ENCODE measurements at places on chromosomes 12 and 14.
A peak's percentile ranks its signal among the peaks of the same experiment; 100 is the strongest.

DNA sequence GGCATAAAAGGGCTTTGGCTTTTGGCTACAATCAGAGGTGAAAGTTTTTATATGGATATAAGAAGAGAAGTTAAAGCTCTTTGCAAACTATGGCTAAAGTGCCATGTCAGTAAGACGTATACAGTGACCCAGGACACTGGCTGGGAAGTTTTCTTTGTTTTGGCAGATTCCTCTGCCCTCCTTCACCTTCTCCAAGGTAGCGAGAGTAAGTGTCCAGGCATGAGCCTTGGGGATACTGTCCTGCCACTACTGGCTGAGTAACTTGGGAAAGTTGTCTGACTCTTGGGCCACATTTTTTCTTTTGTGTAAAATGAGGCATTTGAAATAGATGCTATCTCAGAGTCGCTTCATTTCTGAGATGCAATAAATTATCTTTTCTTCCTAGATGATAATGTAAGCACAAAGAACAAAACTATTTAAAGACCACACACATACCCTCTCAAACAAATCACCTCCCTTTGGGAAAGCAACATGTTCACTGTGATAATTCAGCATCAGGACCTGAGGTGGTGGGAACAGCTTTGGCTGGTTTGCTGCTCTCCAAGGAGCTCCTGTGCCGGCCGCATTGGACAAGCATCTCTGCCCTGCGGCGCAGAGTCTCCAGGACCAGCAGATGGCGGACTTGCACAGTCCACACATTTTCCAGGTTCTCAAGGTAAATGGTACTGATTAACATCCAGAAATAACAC, 106.3 kb downstream of the PTCSC3 start:
- peak; percentile 63 for DNase-seq

DNA sequence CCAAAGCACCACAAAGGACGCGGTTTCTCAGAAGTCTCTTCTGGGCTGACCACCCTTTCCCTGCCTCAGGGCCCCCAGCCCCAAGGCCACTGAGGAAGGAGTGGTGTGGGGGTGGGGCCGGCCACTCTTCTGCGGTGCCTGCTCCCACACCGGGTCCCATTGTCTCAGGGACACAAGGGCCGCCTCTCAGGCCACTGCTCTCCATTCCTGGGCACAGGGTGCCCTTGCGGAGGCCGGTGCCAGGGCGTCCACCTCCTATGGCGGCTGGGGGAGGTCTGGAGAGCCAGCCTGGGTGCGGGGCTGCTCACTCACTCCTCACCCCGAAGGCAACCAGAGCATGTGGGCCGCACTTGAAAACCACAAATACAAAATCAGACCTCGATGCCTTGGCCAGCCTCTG, 44.1 kb downstream of the PRIMA1 start:
- DNase-seq, result no peak

DNA sequence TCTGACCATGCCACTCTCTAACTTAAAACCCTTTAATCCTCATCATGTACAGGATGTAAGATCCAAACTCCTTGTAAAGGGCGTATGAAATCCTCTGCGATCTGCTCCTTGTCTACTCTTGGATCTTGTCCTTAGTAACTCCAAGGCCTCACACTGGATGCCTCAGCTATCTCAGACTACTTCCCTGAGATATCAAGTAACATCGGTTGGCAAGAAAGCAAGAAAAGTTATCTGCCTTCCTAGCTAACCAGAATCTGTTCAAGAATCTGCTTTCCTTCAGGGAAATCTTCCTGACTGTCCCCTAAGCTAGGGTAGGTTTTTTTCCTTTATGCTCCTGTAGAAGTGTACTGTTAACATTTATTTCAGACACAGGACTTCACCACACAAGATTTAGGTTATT, 82.6 kb downstream of the TAOK3 start:
- no peak for DNase-seq

- DNase-seq, result no peak
These were observed 15.7 kb downstream of the PGAM5 start for GRCh38 chr12:132726386-132726785.

- DNase-seq, result peak; percentile 84
These were observed 687 bp upstream of the RPS29 start for GRCh38 chr14:49586673-49587460.

DNA sequence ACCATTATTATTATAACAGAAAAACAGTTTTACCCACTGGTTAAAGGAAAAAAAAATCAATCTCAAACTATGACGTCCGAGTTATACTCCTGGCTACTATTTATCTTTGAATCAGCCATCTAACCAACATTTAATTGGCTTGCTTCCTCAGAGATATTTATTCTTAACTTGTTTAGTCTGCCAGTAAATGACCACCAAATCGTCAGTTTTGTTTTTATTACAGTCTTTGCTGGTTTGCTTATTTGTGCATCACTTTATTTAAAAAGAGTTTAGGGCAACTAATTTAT, 71.2 kb downstream of the RASSF8 start:
- DNase-seq, result no peak

DNA sequence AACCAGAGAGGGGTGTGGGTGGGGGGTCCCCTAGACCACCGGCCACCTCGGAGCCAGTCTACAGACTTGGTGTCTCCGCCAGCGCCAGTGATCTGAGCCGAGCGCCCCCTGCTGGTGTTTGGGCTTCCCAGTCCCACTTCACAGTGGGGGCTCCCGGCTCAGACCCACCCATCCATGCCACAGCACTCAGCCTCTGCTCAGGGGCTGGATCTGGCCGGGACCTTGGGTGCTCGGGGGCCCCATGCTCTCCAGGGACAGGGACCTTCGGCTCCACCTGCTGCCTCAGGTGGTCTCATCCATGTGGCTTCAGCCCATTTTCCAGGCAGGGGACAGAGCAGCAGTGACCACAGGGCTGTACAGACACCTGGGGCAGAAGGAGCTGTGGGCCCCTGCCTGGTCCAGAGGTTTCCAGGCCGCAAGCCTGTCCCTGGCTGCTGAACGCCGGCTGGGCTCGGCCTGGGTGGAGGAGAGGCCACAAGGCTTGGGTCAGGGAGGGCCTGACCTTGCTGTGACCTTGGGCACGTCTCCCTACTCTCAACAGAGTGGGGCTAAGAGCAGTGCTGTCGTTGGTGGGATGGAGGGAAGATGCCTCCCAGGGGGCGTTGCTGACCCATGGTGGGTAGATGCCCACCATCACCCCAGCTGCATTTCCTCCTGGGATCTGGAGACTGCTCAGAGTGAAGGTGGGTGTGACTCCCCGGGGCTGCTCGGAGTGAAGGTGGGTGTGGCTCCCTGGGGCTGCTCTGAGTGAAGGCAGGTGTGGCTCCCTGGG, 86.3 kb downstream of the KIF26A start:
- peak; percentile 70 for DNase-seq

GRCh38 chr12:82688596-82688995, 1.9 kb downstream of the TMTC2 start:
- DNase-seq, result no peak

- no peak for DNase-seq
These were observed 40.6 kb upstream of the EML1 start for GRCh38 chr14:99752486-99753121.

- no peak for DNase-seq
These were observed 101.4 kb upstream of the RTL1 start for GRCh38 chr14:101004954-101005353.
